ENCODE measurements at places on chromosomes 7 and 10. TPM values are rescaled to one million over a fixed set of nuclear protein-coding genes. Genes with fewer than 3 reads are reported as not detected.

CYP26C1 gene
- total RNA-seq, result not detected

SLC18A2 gene
- not detected for total RNA-seq

ANKRD61 gene
- total RNA-seq, result 0.18 TPM

CTAGE6 gene
- not detected for total RNA-seq

HSPB1 gene
- total RNA-seq, result 1,069 TPM

ANKRD1 gene
- total RNA-seq, result 913 TPM

GRCh38 chr7:70053421-70053820, 455.1 kb downstream of the AUTS2 start:
- no peak for DNase-seq

GRCh38 chr7:158959954-158960353, 103.6 kb downstream of the DYNC2I1 start:
- DNase-seq, result no peak

GRCh38 chr7:158818325-158819213, 10.7 kb downstream of the ESYT2 start:
- DNase-seq, result peak; percentile 96

DNA sequence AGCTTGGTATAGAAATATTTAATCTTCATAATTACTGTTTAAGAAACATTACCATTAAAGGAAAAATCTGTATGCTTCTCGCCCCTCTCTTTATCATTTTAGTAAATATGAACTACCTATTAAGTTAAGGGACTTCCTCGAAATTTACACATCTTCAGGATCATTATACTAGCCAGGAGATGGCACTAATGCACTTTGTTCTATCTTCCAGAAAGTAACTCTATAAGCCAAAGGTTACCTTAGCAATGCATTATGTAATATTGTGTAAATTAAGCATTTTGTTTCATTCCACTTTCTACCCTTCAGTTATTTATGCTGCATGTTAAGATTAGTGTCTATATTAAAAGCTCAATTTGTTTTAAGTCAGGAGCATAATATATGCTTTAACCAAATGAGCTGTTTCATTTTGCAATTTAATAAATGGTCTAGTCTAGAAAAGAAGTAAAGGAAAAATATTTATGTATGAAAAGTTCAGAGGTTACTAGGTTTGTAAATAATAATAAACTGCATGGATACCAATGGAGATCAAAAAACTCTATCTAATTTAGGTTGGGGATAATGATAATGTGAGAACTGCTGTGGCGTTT, 128.5 kb downstream of the ANKRD7 start:
- peak; percentile 6 for DNase-seq

DNA sequence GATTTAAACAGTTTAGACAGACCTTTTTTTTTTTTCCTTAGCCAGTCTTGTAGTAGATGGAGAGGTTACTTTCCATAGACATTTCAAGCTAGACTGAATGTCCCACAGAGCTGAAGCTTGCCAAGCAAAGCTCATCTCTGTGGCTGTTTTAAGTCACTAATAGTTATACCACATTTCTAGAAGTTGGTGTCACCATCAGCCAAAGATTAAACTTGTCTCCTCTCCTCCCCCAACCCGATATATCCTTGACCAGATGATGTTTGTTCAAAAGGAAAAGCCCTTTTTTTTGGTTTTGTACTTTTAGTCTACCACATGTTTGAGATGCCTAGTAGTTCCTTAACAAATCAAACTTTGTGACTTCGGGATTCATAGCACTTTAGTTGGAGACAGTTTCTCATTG, 66.1 kb downstream of the ADD3 start:
- DNase-seq, result no peak

DNA sequence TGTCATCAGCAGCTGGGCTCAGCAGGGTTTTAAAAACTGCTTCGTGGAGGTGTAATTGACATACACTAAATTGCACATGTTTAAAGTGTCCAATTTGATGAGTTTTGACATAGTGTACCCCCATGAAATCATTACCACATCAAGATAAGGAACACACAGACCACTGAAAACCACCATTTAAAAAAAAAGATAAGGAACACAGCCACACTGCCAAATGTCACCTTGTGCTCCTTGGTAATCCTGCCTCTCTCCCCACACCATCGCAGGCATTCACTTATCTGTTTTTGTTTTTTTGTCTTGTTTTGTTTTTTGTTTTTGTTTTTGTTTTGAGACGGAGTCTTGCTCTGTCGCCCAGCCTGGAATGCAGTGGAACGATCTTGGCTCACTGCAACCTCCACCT, 75.0 kb downstream of the NEURL1 start:
- no peak for DNase-seq

DNA sequence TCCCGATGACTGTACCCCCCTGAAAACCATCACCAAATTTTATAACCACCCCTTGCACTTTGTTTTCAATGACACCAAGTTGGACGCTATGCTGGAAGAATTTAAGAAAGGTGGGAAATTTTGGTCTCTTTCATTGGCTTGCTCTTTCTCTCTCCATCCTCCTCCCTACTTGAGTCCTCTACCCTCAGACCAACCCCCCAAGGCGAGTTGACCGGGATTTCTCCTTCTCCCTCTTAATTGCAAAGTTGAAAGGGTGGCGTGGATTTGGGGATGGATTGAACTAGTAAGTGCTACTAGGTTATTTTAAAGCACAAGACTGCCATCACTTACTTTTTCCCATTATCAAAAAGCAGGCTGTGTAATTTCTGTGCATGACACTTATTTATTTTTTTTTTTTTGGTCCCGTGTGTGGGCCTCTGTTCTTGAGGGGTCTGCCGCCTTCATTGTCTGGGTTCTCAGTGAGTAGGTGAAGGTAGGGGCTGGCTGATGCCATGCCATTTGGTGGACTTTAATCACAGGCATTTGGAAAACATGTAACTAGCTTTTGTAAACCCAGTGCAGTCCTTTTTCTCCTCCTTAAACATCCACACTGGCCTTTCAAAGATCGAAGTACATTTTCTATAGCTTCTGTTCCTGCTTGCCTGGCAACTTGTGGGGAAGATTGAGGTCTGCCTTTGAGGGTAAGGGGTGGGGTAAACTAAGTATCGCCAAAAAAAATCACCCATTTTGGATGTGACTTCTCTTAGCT, 2.1 kb downstream of the CNNM2 start:
- no peak for DNase-seq

GRCh38 chr10:20616918-20617810, 279.9 kb downstream of the NEBL start:
- DNase-seq, result no peak

- DNase-seq, result no peak
Measured at GRCh38 chr10:25849268-25849667, 84.8 kb upstream of the MYO3A start.

- DNase-seq, result peak; percentile 56
Measured at GRCh38 chr10:11546581-11546980, 64.9 kb downstream of the USP6NL start.

DNA sequence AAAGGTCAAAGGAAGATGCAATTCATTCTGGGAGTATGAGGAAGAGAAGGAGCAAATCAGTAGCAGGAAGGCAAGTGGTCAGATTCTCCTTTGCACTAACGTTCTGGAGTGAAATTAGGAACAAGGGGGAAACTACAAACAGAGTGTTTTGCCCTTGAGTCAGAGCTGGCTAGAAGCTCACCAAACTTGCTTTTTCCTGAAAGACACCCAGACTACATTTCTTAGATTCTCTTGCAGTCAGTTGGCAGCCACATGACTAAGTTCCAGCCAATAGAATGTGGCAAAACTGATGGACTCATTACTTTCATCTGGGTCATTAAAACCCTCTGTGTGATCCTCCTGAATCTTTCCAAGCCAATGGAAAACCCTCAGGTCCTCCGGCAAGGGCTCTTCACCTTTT, 18.6 kb upstream of the DLX5 start:
- DNase-seq, result no peak

DNA sequence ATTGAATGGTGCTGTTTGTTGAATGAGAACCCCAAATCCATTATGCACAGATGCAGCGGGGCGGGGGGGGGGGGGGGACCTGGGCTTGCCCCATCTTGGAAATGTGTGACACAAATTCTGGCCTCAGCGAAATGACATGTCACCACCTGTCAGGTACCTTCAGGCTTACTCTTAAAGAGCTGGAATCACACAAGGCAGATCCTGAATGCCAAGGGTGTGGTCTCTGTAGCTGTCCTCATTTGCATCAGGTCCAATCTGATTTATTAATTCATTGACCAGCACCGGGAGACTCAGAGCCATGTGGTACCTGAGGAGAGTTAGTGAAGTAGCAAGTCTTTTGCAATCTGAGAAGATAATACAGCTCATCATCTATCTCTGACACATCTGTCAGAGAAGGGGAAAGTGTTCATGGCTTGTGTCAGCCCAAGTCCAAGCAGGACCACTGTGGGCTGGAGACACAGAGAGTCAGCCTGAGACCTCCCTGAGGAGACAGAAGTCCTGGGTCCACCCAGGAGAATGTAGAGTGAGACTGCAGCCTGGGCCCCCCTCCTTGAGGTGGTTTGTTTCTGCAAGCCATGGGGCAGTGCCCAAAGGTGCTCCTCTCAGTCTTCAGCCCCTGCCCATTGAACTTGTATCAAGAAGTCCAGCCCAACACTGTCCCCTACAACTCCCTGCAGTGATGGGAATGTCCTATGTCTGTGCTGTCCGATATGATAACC, 46.7 kb downstream of the ADCYAP1R1 start:
- DNase-seq, result no peak

DNA sequence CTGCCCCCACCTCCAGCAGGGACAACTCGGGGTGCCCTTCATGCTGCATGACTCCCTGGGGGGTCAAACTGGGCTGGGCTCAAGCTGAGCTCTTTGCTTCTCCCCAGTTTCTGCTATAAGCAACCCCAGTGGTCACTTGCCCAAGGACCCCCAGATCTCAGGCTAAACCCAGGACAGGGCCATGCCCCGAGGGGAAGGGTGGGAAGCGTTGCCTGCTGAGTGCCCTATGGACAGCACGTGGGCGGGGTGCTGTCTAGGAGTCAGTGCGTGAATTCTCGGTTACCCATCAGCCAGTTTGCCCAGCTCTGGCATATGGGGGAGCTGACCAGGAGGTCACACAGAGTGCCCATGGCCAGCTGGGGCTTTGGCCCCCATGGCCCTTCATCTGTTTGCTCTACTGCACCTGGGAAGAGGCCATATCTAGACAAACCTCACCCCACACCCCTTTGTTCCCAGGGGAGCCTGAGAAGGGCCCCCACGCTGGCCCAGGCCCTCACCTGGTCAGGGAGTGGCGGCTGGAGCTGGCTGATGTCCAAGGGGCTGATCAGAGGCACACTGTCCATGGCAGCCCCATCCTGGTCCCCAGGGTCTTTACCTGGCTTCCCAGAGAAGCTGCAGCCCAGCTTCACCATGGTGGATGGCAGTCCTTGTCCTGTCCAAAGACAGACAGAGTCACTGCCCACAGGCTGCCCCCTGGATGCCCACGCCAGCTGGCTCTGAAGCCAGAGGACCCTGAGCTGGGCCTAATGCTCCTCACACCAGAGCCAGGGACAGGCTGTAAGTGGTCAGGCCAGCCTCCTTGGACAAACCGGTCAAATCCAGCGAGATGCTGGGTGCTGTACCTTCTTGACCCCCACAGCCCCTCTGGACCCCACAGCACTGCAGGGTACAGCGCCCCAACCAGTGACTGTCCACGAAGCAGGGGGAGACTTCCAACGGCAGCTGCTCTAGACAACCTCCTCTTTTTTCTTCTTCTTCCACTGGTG, 8.0 kb downstream of the CALY start:
- no peak for DNase-seq

GRCh38 chr7:130560972-130561371, 69.1 kb downstream of the MEST start:
- peak; percentile 22 for DNase-seq

- DNase-seq, result no peak
Measured at GRCh38 chr10:50027195-50027594, 39.0 kb downstream of the AGAP6 start.

DNA sequence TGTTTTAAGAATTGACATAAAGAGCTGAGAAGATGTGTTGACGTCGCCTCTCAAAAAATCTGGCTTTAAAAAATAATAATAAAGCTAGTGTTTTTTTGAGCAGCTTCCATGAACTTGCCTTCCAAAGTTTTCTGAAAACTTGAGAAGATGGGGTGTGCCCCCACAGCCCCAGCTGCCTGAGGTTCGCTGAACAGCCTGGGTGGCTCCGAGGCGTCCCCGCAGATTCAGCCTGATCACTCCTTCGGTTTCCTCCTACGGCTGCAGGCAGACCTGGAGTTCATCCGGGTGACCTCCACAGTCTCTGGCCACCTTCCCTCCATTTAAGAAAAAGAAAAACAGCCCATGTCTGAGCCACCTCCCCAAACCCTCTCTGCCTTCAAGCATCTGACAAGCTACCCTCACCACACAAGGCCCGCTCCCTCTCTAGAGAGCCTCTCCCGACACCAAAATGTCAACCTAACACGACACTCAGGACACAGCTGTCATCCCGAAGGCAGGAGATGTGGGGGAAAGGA, 177.8 kb downstream of the PTPRN2 start:
- no peak for DNase-seq

DNA sequence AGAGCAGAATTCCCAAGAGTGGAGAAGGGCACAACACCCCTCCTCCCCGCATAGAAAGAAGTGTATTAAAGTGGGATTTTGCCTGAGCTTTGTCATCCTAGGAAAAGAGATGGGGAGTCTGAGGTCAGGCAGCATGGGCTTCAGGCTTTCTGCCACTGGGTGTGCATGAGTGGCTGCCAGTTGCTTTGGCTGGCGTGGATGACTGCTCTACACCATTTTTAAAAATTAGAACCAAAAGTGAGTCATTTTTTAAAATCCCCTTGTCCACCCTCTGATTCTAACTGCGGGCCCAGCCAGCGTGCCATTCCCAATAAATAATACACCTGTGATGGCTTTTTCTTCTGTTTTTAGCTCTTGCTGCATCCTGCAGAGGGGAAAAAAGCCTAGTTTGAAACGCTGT, 13.4 kb downstream of the SLC29A3 start:
- no peak for DNase-seq

DNA sequence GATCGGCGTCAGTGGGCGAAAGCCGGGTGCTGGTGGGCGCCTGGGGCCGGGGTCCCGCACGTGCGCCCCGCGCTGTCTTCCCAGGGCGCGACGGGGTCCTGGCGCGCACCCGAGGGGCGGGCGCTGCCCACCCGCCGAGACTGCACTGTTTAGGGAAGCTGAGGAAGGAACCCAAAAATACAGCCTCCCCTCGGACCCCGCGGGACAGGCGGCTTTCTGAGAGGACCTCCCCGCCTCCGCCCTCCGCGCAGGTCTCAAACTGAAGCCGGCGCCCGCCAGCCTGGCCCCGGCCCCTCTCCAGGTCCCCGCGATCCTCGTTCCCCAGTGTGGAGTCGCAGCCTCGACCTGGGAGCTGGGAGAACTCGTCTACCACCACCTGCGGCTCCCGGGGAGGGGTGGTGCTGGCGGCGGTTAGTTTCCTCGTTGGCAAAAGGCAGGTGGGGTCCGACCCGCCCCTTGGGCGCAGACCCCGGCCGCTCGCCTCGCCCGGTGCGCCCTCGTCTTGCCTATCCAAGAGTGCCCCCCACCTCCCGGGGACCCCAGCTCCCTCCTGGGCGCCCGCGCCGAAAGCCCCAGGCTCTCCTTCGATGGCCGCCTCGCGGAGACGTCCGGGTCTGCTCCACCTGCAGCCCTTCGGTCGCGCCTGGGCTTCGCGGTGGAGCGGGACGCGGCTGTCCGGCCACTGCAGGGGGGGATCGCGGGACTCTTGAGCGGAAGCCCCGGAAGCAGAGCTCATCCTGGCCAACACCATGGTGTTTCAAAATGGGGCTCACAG, 1.1 kb downstream of the EGFR start:
- no peak for DNase-seq
